ENCODE measurements at places on chromosomes 3 and 15. TPM values are rescaled to one million over a fixed set of nuclear protein-coding genes. Genes with fewer than 3 reads are reported as not detected.

Gene CORO2B
- total RNA-seq: 2.9 TPM

Gene ZBED2
- 5.6 TPM for total RNA-seq

Gene GLCE
- total RNA-seq: 21.8 TPM

Gene SAMD7
- not detected for total RNA-seq

Gene CDHR4
- 0.09 TPM for total RNA-seq

- no peak for DNase-seq
These were observed 74.8 kb downstream of the DNASE1L3 start for GRCh38 chr3:58135712-58136543.

DNA sequence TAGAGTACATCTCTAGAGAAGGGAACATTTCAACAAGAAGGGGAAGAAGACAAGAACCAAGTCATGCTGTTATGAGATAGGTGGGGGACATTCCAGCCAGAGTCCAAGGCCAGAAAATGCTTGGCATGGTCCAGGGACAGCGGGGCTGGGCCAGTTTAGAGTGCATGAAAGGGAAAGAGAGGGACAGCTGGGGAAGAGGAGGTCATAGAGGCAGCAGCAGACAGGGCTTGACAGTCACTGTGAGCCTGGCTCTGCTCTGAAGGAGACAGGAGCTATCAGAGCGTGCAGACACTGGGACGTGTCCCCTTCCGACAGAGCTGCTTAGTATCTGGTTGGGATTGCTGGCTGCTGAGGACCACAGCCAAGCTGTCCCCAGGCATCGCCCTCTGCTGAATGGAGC is 35.7 kb upstream of the PRR20G start:
- DNase-seq: no peak

- no peak for DNase-seq
These were observed 36.4 kb downstream of the DNAJB8 start for GRCh38 chr3:128430301-128430700.

DNA sequence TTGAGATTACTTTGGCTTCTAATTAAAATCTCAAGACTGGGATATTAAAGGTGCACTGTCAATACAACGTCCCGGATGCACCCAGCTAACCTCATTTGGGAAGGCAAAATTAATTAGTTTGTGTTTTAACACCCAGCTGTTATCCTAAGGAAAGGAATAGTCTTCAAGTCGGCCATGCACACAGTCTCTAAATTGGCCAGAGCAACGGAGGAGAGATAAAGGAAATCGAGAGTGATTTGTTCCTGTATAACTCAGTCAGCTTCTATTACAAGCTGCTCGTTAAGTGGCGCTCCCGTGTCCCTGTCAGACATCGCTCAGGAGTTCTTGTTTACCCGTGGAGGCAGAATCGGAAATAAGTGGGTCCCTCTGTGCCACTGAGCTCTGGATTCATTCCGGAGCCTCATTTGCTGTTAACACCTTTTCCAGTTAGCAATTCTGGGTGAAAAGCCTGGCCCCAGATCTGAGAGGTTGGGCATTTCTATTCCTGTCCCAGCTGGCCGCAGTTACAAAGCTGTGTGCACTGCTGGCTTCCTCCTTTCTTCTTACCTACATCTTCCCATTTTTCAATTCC is 63.9 kb downstream of the ST8SIA2 start:
- no peak for DNase-seq

- DNase-seq: peak; percentile 14
These were observed 34.0 kb downstream of the LYZL4 start for GRCh38 chr3:42376344-42376798.
